ENCODE measurements at places on chromosomes 7 and 10. TPM values are rescaled to one million over a fixed set of nuclear protein-coding genes. Genes with fewer than 3 reads are reported as not detected.

SLC26A3 gene
- not detected for total RNA-seq

CALHM1 gene
- not detected for total RNA-seq

GBX1 gene
- not detected for total RNA-seq

MCM10 gene
- total RNA-seq, result not detected

VGF gene
- not detected for total RNA-seq

RPP38 gene
- total RNA-seq, result 7.3 TPM
